ENCODE measurements at places on chromosomes 16 and 17.

DNA sequence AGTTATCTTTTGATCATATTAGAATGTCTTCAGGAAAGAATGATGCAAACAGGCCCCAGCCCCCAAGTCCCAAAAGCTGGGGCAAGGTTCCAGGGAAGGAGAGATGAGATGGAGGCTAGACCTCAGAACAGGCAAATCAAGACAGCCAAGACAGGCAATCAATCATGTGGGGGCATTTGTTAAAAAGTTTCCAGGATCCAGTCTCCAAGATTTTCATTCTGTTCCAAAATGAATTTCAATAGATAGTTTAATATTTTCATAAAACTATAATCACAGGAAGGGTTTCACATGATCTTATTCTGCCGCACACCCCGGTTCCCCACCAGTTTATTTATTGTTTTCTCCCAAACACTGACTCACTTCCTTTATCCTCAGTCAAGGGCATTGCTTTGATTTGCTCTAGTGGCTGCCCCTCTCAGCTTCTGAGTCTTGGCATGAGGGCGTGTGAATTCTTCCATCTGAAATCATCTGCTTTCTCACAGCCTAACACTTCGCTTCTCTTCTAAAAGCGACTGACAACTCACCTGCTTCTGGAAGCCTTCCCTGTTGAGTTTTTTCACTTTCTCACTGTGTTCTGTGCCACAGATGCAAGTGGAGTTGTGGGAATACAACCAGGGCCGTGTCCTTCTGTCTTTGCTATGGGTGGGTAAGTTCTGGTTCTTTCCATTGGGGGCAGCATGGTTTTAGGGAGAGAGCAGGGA lies 12.2 kb upstream of the TERF2 start:
- DNase-seq: peak; percentile 35

DNA sequence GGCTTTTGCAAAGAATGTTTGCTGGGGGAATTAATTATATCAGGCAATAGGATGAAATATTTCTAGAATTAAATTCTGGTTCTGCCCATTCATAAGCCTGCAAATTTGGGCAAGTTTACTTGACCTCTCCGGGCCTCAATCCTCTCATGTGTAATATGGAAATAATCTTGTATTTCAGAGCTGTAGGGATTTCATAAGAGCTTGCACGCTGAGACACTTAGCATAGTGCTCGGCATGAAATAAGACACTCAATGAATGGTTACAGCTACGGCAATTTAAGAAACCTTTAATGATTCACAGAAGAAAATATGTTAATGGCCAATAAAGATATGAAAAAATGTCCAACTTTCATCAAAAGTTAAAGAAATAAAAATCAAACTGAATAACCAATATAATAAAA lies 40.6 kb upstream of the PITPNM3 start:
- no peak for DNase-seq

DNA sequence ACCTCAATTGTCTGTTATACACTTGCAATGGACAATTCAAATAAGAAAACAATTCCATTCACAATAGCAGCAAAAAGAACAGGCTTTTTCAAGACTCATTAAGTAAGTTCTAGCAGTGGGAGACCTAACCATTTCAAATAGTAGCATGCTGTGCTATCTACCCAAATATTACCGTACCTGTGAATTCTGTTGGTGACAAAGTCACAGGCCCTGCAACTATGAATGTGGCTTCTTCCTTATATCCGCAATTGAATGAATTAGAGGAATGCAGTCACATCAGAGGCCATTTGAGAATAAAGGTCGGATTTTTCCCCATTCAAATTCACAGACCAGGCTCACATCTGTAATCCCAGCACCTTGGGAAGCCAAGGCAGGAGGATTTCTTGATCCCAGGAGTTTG lies 800 bp upstream of the NME4 start:
- no peak for DNase-seq

GRCh38 chr16:50947826-50948225 lies 203.2 kb downstream of the SALL1 start:
- DNase-seq: no peak

GRCh38 chr17:6536053-6536452 lies 20.3 kb downstream of the PITPNM3 start:
- no peak for DNase-seq

DNA sequence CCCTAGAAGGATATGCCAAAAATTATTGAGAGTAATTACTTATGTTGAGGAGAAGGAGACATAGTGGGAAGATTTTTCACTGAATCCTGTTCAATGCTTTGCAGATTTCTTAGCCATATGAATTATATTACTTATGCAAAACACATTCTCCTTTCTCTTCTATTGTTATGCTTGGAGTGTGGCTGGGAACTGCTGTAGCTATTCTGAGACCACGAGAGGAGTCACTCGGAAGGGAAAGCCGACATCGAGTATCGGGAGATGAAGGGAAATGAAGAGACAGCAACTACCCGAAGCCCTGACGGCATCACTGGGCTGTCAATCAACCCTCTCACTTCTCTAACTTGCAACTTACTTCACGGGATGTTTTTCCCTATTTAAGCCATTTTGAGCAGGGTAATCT lies 39.6 kb downstream of the STX8 start:
- no peak for DNase-seq

Measured in left cardiac atrium (tissue), 4 donors.